CD4-positive, alpha-beta T cell treated with Interleukin-12 subunit alpha and Interleukin-12 subunit beta, for 1 hour (primary cell): ENCODE measurements at places on chromosomes 5 and 9.

- DNase-seq: no peak
Measured at GRCh38 chr9:91953718-91954117, 3.7 kb upstream of the ROR2 start.

GRCh38 chr5:151413800-151414199 is 33.6 kb upstream of the SLC36A1 start:
- no peak for DNase-seq

DNA sequence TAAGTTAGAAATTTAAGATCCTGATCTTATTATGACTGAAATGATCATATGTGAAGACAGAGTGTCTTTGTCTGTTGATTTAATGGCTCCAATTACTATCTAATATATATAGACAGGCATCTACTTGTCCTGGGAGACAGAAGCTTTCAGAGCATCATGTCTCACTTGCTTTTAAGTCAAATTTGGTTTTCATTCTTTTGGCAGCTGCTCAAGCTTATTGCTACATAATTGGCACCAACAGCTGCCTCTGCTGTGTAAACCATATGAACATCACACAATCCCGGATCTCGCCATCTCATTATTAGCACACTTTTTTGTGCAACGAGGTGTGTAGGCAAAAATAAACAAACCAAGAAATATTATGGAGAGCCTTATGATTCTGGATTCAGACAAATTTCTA is 1717.9 kb downstream of the EFNA5 start:
- no peak for DNase-seq

GRCh38 chr9:94813379-94813778 is 86.9 kb downstream of the AOPEP start:
- DNase-seq: no peak

GRCh38 chr9:29830821-29831220 is 2257.5 kb upstream of the C9orf72 start:
- DNase-seq: no peak

- peak; percentile 36 for DNase-seq
Measured at GRCh38 chr5:65742565-65743231, 20.7 kb downstream of the NLN start.

DNA sequence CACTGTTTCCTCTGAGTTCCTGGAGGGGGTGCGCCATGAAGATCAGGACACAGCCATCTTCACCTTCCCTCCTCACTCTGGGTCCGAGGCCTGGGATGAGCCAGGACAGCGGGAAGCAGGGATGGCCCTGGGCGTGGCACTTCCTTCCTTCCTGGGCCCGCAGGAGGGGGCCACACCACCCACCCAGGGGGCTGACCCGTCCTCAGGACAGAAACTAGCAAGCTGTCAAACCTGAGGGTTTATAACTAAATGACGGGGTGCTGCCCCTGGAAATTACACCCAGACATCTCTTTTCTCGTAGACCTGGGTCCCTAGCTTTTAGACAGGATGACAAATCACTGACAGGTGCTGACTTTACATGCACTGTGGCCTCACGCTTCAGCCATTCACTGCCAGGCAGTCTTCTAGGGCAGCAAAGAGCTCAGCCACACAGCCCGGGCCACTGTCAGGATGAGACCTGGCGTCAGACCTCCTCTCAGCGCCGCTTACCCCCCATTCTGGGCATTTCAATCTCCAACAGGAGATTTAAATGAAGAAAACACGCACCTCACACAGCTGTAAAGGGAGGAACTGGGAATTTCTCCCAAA is 8.1 kb downstream of the FCN2 start:
- DNase-seq: no peak

DNA sequence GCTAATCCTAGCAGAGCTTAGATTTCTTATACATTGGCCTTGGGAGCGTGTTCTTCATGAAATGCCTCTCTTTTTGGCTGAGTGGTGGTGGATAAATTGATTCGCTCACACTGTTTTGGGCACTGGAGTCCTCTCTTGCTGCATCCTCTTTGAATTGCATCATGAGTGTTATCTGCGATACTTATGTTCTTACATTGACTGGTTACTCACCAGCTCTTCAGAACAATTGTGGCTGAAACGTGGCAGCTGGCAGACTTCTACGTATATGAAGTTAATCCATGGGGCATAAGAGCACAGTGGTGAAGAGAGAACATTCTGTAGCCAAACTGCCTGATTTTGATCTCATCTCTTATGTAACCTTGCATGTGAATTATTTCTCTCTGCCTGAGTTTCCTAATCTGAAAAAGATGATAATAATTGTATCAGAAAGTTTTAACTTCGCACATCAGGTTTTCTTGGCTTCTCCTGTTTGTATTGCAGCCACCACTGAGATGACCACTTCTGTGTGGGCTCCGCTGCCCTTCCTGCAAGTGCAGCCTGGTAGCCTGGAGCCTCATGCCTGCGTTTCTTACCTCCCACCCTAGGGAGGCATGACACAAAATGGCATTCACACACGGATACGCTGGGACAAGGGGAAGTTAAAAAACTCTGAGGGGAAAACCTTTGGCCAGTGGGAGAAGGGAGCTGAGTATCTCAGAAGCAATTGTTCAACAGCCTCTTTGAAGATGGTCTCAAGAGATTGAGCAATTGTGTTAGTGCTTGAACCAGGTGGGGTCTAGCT is 295.2 kb downstream of the ARHGAP26 start:
- no peak for DNase-seq

DNA sequence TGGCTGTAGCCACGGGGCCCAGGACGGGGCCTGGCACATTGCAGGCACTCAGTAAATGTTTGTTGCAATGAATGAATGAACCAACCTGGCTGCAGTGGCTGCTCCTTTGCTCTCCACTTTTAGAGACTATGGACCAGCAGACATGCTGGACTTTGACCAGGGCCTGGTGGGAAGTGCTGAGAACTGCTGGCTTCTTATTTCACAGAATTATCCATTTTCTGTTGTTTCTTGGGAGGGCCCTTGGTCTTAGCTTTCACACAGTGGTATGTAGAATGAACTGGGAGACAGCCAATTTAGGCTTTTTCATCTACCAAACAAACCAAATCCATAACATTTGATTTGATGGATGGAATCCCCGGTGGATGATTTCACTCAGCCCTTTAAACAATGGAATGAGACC is 78.0 kb upstream of the LHFPL2 start:
- DNase-seq: no peak

DNA sequence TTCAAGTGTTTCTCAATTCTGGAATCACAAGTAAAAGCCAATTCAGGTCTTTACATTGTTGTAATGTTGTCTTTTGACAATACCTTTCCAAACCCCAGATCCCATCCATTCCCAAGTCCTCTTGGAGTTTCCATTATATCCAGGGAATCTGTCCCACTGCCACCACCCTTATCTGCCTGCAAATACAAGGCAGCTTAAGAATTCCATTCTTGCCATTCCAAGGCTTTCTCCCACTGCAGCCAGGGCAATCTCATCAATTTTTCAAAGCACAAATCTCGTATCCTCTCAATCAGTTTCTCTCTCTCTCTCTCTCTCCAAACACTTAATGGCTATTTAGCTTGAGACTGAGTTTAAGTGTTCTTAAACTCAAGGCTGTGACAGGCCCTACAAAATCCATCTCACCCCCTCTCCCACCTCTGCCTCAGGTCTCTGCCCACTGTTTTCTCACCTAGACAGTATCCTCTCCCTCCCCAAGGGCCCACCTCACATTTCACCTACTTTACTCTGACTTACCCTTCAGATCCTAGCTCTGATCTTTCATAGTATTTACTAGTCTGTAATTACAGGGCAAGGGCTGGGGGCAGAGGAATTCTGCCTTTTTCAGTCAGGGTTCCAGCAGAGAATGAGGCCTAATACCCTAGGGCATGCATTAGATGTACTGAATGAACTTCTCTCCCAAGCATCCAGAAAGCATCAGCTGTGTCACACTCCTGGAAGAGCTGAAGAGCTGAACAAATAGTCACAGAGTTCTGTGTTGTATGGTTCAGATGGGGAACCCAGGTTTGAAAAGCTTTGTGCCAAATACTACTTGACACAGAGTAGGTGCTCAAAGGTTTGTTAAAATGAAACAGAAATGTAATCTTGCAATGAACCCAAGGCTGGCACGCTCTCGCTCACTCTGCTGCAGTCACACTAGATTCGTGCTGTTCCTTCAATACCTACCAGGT is 46.0 kb downstream of the RAPGEF1 start:
- no peak for DNase-seq

DNA sequence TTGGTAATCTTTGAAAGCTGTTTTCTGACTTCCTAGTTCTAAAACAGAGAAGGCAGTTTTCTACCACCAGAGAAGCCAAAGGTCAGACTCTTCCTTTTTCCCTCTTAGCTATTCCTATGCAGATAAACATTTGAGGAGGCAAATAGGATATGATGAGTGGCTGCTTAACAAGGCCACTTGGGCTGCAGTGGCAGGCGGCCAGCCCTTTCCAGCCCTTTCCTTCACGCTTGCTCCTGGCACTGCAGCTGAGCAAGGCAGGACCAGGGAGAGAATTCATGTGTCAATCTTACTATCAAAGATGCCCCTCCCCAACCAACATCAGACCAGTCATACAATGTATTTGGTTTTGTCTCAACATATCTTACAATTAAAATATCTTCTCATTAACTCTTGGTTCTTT is 36.8 kb upstream of the RNF38 start:
- no peak for DNase-seq

DNA sequence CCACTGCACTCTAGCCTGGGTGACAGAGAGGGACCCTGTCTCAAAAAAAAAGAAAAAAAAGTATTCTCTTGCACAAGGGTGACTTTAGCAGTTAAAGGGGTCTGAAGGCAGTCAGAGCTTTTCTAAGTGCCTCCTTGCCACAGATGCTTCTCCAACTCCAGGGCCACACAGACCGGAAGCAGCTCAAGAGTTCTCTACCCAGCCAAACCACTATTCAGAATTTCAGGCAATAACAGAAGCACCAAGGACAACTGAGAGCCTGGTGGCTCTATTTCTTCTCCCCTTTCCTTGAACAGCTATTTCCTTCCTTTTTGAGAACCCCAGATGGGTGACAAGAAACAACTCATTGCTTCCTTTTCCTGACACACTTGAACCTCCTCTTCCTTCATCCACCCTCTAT is 2.2 kb downstream of the FAM219A start:
- no peak for DNase-seq

DNA sequence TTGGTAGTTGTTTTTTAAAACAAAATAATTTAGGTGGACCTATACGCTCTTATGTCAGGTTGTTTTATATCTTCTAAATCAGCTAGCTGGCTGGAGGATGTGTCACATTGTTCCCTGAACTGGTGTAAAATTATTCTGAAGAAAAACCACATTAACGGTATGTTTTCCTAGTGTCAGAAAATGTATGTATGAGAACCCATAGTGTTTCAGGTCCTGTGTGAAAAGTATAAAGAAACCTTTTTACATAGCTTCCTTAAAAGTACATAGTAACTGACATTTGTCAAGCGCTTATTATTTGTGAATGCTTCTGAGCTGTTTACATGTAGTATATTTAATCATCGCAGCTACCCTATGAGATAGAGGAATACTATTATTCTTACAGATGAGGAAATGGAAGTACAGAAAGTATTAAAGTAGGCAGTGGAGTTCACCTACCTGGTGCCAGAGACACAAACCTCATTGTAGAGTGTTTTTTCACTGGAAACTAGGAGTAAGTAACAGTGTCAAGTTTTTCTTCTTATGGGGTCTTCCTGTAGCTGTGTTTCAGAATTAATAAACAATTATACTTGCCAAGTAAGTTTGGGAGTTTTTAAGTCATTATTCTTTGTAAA is 10.4 kb upstream of the FAM120AOS start:
- DNase-seq: no peak

GRCh38 chr5:73793911-73794310 is 167.9 kb downstream of the ARHGEF28 start:
- DNase-seq: no peak

- peak; percentile 78 for DNase-seq
Measured at GRCh38 chr5:176596689-176597416, 13.1 kb downstream of the GPRIN1 start.

- DNase-seq: no peak
Measured at GRCh38 chr9:134892221-134892620, 11.6 kb downstream of the FCN2 start.

GRCh38 chr5:157799578-157799977 is 56.1 kb downstream of the LSM11 start:
- DNase-seq: no peak

GRCh38 chr9:115636596-115636995 is 517.0 kb upstream of the PAPPA start:
- DNase-seq: no peak

- no peak for DNase-seq
Measured at GRCh38 chr9:109604131-109604530, 106.0 kb upstream of the PTPN3 start.

- peak; percentile 63 for DNase-seq
Measured at GRCh38 chr5:14264605-14265316, 121.6 kb downstream of the TRIO start.

DNA sequence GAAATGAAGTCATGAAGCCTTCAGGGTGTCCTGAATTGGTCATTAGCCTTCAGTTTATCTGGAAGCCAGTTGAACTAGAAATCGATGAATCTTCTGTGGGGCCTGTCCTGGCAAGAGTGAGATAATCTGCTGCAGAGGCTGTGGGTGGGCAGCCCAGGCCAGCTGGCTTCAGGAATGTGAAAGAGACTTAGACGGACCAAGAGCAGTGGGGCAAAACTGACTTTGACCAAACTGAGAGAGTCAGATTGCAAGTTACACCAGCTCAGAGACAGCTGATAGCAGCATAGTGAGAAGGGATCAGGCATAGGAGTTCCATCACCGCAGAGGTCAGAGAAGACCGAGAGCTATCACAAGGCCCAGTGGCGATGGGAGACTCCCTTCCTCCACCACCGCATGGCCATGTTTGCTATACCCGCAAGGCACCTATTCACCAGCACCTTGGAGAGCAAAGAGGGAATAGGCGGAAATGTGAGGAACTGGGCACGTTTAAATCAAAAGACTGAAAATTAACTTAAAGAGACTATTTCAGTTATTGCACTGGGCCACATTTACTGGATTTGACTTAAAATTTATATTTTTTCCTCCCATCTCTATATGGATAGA is 50.0 kb upstream of the GLIS3 start:
- DNase-seq: no peak

DNA sequence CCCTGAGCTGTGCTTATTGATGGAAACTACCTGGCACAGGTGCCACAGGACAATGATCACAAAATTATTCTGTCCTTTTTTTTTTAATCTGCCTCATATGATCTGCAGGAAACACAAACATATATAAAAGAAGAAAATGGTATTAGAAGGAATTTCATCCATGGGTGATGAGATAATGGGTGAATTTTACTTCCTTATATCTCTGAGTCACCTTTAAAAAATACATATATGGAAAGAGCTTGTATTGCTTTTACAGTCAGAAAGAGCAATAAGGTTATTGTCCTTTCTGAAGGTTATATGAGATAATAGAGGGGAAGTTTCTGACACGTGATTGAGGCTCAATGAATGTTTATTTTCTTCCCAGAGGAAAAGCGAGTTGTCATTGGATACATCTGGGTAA is 31.6 kb downstream of the NEURL1B start:
- DNase-seq: no peak

- DNase-seq: no peak
Measured at GRCh38 chr9:78009186-78009585, 22.4 kb downstream of the GNAQ start.

DNA sequence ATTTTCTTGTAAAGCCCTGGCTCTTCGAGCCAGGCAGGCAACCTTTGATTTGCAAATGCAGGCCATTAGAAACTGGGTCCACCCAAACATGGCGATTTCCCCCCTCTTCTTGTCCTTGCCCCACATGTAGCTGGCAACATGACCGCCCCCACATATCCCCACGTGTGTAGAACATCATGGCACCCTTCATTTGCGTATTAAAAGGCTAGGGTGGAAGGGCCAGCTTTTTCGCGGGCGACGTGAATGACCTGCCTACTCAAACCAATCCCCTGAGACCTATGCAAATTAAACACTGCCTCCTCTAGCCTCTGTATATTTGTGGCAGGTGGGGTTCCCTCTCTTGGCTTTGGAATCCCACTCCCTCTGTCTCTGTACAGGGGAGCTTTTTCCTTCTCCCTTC is 107.0 kb upstream of the CLINT1 start:
- DNase-seq: no peak
